ENCODE measurements at places on chromosomes 3 and 15.

DNA sequence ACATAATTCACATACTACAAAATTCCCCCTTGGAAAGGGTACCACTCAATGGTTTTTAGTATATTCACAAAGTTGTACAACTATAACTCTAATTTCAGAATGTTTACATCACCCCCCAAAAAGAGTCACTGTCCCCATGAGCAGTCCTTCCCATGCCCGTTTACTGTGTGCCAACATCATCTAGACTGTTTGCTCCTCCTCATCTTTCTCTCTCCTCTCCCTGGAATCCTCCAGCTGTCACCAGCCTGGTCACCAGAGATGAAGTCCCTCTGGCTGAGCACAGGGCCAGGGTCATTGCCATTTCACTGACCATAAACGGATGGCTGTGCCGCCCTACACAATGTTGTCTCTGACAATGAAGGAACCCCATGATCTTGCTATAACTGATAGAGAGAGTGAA, 45.2 kb downstream of the C2CD4B start:
- DNase-seq: no peak

DNA sequence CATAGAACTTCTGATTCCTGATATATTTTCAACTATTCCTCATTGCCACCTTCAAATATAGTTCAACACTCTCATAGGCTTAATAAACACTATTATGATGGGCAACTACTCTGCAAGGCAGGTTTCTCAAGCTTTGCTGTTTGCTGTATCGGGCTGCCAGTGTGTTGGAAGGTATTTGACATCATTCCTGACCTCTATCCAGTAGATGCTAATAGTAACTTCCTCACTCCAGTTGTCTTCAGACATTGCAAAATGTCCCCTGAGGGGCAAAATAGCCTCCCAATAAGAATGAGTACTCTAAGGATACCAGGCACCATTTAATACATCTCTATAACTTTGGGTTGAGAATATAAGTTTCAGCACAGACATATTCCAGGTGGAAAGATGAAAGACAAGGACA, 147.5 kb upstream of the PFN2 start:
- DNase-seq: no peak

DNA sequence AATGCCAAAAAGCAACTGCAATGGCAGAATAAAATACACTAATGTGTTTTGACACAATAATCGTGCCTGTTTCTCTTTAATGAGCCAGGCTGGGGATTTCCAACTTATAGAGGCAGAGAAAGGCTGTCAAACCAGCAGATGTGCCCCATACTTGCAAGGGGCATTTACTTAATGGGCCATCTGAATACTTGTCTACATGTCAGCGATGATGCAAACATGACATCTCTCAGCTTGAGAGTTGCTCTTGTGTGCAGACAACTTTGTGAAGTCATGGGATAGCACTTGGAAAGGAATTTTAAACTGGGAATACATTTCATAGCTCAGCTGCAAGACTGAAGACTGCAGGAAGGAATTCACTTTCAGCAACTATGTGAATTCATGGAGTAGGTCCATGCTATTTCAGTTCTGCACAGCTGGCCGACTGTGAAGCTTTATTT, 127.4 kb upstream of the ADAMTS9 start:
- DNase-seq: peak; percentile 16

- DNase-seq: no peak
Observed at GRCh38 chr3:11481556-11481955, 162.2 kb downstream of the VGLL4 start.

DNA sequence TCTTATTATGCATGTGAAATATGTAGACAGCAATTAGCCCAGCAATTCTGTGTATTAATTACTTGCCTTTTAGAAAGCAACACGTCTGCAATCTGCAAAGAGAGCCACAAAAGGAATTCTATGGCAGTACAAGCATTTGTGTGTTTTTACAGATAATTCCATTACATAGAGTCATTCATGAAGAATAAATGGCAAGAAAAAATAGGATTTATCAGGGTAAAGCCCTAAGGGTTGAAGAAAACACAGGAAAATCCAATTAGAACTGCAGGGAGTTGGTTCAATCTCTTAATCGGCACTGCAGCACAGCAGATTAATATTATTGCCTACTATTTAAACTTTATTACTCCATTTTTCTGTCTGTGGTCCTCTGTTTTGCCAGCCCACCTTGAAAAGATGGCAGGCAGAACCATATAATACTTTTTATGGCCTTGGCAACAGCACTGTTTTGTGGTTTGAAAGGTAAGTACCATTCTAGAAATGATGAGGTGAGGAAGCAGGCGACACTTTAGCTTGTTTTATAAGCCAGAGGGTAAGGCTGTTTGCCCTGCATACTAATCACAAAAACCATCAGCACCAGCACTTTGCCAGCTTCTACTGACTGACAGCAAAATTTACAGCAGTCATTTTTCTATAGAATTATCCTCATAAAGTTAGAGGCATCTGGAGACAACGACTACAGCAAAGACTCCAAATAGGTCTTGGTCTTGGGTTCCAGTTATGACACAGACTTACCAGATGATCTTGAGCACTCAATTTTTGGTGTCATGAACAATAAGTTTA, 638.2 kb upstream of the NAALADL2 start:
- DNase-seq: no peak

- no peak for DNase-seq
Observed at GRCh38 chr3:155519078-155519477, 225.6 kb upstream of the STRIT1 start.

GRCh38 chr15:77526595-77527163, 106.0 kb downstream of the HMG20A start:
- no peak for DNase-seq

DNA sequence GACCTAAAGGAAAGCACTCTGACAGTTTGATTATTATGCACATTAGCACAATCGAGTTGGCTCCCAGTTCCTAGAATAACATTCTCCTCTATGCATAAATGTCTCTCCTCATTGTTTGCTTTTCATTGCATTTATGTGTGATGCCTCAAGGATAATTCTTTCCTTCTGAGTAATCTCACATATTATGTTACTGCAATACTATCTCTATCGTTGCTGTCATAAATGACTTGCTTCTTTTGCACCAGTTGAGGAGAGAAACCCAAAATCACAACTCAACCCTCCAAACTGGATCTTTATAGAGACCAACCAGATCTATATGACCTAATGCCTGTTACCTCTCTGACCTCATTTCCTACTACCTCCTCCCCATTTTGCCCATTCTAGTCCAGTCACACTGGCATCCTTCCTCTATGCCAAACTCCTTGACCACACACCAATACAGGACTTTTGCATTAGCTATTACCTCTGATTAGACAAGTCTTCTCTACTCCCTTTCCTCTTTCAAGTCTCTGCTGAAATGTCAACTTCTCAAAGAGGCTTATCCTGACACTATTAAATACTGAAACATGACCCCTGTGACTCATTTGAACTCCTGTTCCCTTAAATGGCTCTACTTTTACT, 1026.0 kb downstream of the TUSC7 start:
- no peak for DNase-seq
